ENCODE measurements at places on chromosomes 4 and X.

DNA sequence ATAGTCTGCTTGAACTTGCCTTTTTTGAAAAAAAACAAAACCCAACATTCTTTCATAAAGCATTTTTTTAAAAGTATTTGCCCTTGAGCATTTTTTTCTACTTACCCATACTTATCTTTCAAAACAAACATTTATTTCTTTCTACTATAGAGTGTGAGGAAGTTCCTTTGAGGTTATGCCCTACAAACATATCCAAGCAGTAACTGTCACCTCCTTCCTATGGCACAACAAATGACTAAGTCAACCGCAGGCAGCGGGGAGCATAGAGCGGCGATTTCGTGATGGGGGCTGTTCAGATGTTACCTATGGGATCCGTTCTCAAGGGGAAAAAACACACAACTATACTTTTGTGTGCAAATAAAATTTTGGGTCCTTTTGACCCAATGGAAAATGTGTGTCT lies 19.4 kb downstream of the SPRY1 start:
- DNase-seq, result no peak

- DNase-seq, result no peak
Observed at GRCh38 chr4:107278791-107279483, 242.8 kb upstream of the DKK2 start.

DNA sequence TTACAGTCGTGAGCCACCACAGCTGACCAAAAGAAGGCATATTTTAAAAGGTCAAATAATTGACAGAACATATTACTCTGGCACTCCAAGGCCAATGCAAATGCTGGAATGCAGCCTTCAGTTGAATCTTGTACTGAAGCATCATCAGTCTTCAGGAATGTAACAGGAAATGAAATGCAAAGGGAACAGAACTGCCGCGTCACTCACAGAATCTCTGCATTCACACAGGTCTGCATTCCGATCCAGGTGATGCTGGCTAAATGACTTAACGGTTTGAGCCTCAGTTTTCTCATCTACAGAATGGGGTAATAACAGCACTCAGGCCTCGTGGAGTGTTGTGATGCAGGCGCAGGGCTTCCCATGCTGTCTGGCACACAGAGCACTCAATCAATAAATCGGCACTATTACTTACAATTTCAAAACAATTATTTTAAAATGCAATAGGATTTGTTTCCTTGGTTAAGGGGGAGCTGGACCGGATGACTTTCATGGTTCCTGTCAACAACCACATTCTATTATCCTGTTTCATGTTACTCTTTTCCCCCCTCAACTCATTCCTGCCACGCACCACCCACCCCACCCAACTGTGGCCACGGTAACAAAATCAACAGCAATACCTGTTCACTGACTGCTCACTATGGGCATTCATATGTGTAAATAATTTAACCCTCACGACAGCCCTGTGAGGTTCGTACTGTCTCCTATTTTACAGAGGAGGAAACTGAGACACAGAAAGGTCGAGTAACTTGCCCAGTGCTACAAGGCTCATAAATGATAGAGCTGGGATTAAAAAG lies 32.4 kb downstream of the IGFBP7 start:
- DNase-seq, result no peak

GRCh38 chr4:9921326-9921725 lies 100.0 kb downstream of the SLC2A9 start:
- DNase-seq, result no peak

- no peak for DNase-seq
Observed at GRCh38 chrX:106243376-106243775, 75.3 kb downstream of the PWWP3B start.

DNA sequence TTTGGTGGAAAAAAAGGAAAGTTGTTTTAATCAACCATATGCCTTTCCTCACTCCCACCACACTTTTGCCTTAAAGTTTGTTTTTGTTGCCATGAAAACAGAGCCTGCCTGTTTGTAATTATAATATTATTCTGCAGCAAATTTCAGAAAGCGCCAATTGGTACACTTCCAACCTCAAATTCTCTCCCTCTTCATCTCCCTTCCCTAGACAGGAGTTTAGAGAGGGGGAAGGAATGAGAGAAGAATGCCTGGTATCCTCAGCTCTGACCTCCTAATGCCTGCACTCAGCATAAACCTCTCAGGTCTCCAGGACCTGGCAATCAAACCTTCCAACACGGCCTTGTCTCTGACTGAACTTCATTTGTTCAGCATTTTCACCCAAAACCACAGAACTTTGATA lies 138.4 kb upstream of the HCCS start:
- no peak for DNase-seq

DNA sequence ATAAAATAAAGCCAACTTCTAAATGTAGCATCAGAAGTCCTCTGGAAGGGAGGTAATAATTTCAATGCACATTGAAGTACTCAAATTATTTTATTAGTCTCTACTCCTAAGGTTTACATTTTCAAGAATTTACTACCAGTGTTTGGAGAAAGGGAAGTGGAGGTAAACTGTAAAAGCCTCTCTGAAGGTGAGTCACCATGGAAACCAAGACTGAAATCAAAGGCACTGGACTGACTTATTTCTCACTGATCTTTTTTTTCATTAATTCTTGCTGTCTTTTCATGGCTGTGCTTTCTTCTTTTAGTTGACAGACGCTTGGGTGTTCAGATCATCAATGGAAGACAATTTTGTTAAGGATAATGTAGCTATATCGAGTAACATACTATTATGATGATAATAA lies 9.7 kb downstream of the SLC39A8 start:
- DNase-seq, result no peak

DNA sequence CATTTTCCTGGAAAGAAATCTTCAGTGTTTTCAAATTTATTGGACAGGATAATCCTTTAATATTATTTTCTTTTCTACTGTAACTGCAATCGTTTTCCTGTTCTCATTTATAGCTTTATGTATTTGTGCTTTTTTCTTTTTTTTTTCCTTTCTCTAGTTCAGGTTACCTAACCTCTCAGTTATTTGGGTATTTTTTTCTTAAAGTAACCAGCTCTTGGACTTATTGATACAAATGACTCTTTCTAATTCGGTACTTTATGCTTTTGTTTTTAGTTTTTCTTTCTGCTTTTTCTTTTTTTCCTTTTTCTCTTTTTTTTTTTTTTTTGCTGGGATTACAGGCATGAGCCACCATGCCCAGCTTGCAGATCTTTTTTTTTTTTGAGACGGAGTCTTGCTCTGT lies 25.2 kb downstream of the WWC2 start:
- DNase-seq, result no peak

DNA sequence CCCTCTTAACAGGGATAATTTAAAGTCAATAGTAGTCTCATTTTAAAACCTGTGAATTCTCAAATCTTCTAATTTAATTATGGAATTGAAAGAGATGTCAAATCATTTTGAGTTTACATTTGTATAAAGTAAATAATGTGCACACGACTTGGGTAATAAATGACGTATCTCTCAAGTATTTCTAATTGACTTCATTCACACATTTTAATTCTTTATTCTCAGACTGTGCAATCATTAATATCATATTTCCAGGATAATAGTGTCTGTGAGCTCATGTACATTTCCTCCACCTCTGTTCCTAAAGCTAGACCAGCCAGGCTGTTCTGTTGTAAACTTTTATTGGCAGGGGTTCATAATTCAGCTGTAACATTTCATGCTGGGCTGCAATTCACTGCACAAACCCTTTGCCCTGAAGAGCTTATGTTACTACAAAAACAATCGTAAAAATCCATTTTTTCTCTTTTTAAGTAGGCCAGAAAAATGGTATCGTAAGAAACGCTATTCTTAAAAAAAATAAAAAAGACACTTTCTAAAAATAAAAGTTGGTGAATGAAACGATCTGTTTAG lies 1103.1 kb upstream of the TENM3 start:
- peak; percentile 13 for DNase-seq

DNA sequence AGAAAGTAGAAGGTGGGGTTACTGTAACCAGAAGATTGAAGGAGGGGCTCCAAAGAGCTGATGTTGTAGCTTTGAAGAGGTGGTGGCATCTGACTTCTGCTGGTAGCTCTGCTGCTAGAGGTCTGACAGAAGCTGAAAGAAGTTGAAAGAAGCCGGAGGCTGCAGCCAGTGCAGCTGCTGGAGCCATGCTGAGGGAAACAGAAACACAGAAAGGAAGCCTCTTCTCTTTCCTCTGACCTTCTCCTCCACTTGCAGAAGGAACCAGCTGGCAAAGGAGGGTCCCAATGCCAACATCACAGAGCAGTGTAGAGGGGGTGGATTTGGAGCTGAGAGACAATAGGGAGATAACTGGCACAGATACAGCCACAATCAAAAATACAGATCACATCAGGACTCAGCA lies 89.3 kb upstream of the HHIP start:
- no peak for DNase-seq

- DNase-seq, result no peak
Observed at GRCh38 chr4:3835527-3836405, 69.6 kb downstream of the ADRA2C start.

GRCh38 chr4:140466146-140466545 lies 31.9 kb downstream of the MGAT4D start:
- no peak for DNase-seq

DNA sequence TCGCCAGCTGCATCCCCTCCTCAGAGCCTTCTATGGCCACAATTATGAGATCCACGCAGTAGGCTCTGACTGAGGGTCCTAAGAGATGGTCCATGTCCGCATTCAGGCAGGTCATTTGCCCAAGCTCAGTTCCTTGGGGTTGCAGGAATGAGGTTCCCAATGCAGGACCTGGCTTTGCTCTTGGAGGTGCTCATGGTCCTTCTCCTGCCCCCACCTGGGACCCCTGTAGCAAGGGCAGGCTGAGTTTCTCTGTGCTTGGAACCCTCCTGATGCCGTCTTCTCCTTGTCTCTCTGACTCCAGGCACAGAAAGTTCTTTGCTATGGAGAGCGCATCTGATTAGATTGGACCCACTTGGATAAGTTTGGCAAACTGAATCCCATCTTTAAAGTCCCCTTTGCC lies 16.5 kb upstream of the SHOX start:
- no peak for DNase-seq

GRCh38 chr4:47801481-47802002 lies 36.3 kb downstream of the CORIN start:
- no peak for DNase-seq

- DNase-seq, result peak; percentile 96
Observed at GRCh38 chrX:154546354-154547244, at the start of gene G6PD. Gene G6PD (minus strand): TSS chrX:154546846. CDS start chrX:154546155, 691 bp downstream.

DNA sequence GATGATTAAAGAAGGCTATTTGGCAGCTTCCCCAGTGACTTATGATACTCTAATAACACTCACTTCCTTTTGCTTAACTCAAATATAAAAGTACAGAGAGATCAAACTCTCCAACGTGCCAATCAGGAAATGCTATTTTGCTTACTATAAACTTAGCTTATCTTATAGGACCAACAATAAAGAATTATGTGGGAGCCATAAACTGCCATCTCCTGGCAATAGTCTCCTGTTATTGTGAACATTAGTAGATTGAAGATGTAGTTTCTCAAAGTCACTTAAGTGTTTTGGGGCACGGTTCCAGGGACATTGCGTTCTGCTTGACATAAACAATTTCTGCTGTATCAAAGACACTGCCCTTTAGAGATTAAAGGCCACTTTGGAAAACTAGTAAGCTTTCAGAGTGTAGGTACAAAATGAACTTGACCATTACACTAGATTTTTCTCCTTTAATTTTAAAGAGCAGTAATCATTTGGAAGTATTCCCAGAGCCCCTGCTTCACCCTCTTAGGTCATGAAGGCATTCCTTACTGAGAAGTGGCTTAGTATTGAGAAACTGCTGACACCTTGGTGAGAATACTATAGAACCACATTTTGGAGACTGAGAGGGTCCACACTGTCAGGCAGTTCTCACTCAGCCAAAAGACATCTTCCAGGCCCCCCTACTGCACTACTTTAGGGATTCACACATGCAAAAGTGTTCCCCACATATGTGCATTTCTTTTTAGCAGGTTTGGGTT lies 51.9 kb downstream of the MAOA start:
- no peak for DNase-seq

GRCh38 chrX:49192722-49193328 lies 6.7 kb upstream of the PRICKLE3 start:
- DNase-seq, result peak; percentile 46

GRCh38 chr4:23476515-23477090 lies 413.2 kb downstream of the PPARGC1A start:
- DNase-seq, result no peak

- no peak for DNase-seq
Observed at GRCh38 chr4:74284053-74284452, 24.2 kb upstream of the EPGN start.

DNA sequence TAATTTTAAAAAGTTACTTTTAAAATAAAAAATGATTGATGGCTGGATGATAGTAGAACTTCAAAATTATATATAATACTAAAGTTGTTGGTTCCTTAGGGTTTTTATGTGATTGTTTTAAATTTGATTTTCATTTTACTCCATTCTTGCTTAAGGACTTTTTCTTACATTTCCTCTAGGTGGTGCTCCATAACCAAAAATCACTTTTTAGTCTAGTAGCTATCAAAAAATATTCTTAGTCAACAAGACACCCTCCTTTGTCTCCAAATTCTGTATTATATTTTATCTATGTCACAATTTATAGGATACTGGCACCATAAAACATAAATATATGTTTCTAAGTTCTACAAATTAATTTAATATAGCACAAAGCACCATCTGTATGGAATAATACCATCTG lies 67.2 kb upstream of the BRWD3 start:
- no peak for DNase-seq

GRCh38 chrX:5907207-5907606 lies 321.5 kb downstream of the NLGN4X start:
- DNase-seq, result no peak

DNA sequence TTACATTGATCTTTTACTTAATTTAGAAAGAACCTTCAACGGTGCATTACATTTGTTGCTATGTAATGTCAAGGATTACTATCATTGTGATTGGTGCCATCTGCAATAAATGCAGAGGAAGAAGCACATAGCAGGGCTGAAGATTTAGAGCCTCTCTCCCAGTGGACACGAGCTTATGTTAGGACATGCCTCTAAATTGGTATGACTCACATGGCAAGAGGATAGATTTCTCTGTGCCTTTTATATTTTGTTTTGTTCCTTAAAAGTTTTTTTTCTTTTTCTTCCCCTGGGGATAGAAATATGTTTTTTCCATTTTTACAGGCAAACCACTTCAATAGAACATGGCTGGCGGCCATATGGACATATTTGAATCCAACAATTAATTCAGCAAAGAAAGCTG lies 205.0 kb upstream of the HAND2 start:
- DNase-seq, result no peak

- no peak for DNase-seq
Observed at GRCh38 chr4:152356428-152357034, 179.4 kb downstream of the FBXW7 start.

All from HEK293T (cell line).